ENCODE measurements at places on chromosomes 16 and 17.

DNA sequence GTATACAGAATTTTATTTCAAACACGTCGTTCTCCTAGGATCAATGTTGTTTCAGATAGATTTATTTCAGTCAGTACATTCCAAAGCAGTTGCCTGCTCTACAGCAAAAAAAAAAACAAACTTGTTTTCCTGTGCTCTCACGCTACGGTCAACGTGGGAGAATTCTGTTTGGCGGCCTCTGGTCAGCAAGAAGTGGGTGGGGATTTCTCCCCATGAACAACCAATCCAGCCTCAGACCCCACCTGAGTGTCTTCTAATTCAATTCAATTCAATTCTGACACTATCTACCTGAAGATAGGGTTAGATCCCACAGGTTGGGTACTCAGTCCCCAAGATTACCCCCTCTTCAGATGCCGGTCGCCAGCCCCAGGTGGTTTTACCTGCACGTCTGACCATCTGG lies 22.1 kb downstream of the C17orf58 start:
- no peak for DNase-seq

GRCh38 chr16:89293276-89294143 lies 76.0 kb downstream of the ZNF778 start:
- DNase-seq = no peak

- DNase-seq = no peak
Measured at GRCh38 chr16:2611499-2611862, 70.8 kb upstream of the KCTD5 start.

GRCh38 chr16:17295948-17296347 lies 174.8 kb downstream of the XYLT1 start:
- no peak for DNase-seq

GRCh38 chr16:10090816-10091215 lies 91.4 kb downstream of the GRIN2A start:
- DNase-seq = no peak

DNA sequence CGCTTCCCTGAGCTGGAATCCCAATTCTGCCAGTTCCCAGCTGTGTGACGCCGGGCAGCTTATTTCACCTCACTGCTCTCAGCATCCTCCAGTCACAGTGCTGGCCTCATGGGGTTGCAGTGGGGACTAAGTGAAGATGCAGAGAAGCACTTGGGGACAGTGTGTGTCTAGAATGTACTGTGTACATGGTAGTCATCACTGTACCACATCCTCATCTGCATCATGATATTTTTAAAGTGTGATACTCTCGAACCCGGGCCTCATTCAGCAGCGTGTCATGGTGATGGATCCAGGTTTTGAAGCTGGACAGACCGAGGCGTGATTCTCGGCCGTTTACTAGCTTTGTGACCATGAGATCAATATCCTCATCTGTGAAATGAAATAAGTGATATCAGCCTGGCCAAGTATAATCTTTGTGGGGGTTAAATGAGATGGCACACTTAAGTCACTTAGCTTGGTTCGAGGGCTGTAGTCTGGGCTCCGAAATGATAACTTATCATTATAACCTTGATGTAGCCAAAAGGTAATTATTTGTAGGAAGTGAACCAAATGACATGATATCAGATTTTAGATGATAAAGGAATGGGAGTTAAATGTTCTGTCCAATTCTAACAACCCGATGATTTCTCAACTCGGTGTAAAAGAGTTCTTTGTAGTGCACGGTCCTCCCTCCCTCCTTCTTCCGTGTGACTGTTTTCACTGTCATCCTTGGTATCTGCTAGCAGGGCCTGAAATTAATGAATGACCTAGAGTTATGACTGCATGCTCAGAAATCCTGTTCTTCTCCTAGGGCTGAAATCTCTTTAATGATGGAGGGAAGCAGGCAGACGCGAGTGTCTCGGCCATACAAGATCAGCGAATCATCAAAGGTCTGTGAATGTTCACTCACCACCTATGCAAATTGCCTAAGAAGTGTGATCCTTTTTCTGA lies 2.0 kb downstream of the KLHL36 start:
- DNase-seq = no peak

- DNase-seq = no peak
Measured at GRCh38 chr16:24851700-24852099, 5.9 kb downstream of the SLC5A11 start.

- DNase-seq = no peak
Measured at GRCh38 chr16:48834576-48834975, 224.6 kb upstream of the N4BP1 start.

DNA sequence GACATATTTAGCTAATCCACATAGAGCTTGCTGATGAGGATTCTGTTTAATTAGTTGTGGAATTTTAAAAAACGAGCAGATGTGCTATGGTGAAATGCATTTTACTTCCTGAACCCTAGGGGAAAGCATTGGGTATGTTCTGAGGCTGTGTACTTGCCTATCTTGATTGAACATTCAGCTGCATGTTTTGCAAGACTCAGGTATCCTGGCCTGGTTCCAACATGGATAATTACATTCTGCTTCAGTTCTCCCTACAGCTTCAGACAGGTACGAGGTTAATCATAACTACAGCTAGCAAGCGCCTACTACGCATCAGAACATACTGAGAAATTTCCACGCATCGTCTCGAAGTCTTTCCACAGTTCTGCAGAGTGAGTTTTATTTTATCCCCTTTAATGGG lies 77.0 kb downstream of the HS3ST2 start:
- DNase-seq = no peak

DNA sequence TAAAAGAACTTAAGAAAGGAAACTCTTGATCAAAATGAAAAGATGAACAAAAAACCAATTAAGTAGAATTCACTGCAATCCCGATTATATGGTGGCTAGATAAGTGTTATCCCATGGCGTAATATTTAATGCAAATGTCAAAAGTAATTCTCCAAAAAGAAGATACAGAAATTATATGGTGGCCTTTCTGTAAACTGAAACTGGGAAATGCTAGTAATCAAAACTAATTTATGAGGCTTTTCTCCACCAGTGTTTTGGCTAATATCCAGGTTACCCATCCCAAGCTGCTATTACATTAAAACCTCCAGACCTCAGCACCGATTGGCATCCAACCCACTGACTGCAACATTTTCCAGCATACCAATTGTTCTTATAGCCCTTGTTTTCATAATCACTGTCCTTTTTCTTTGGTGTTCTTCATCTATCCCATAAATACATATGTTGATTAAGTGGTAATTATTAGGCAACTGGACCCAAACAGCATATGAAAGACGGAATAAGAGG lies 77.2 kb upstream of the TNRC6A start:
- DNase-seq = no peak

- DNase-seq = no peak
Measured at GRCh38 chr17:4422864-4423263, 10.9 kb upstream of the SPNS3 start.

- peak; percentile 77 for DNase-seq
Measured at GRCh38 chr17:77528516-77529327, 388.0 kb downstream of the SEC14L1 start.

DNA sequence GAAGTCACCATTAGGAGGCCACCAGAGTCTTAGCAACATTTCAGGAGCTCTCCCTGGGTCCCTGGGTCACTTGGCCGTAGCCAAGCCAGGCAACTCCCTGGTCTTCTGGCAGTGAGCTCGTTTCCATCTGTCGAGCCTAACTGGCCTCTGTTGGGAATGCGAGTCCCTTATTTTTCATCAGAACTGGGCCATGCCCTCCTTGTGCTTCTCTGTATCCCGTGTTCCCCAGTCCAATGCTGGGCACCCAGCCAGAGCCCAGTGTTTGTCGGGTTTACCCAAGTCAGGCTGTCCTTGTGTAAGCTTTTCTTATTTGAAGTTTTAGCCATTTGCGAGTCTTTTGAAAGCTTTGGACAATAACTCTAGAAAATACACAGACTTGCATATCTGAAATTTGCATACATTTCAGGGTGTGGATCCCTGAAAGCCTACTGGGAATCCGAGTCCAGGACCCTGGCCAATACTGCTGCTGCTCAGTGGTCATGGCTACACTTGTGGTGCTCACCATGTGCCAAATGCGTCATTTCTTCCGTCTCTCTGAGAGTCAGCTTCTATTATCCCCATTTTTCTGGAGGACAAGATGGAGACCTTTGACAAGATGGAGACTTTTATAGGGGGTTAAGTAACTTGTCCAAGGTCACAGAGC lies 81.6 kb upstream of the LGALS9 start:
- no peak for DNase-seq

DNA sequence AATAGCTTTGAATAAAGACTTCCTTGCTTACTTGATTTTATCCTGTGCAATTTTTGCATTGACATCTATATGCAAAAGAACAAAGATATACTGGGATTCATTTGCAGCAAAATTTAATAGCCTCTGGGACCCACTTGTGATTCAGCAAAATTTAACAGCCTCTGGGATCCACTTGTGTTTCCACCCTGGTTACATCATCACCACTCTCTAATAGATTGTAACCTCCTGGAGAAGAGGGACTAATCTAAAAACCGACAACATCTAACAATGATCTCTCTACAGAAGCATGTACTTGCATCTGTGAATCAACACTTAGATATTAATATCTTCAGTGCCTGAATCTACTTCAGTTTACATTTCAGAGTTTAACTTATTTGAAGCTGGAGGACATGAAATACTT lies 202.0 kb upstream of the CPHXL start:
- DNase-seq = no peak

DNA sequence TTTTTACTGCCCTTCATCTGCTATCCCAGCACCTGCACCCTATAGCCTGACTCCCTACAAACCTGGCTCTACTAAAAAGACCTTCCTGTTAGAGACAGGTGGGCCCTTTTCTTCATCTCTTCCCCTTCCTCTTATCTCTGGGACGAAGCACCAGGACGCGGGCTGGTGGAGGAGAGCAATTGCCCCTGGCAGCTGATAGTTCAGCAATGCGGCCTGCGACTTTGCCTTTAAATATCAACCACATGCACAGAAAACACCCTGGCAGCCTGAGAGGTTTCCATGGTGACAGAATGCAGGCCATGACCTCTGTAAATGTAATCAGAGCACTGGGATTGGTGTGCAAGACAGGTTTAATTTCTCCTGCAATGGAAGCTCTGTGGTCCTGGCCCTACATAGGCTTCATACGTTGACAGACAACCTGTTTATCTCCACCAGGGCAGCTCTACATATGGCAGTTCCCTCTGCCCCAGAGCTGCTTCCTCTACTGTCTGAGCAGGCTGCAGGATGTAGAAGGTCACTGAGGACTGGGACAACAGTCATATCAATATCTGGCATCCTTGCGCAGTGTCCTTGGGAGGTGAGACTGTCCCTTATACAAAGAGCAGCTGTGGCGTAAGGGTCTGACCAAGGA lies 10.0 kb upstream of the SKAP1 start:
- no peak for DNase-seq

GRCh38 chr16:89860747-89861304 lies 12.6 kb upstream of the TCF25 start:
- peak; percentile 86 for DNase-seq

GRCh38 chr16:57802341-57803133 lies at the start of gene KIFC3:
TSS of gene KIFC3 (minus strand) at chr16:57802491. CDS start at chr16:57798243, 4,248 bp downstream.
- peak; percentile 90 for DNase-seq

- DNase-seq = no peak
Measured at GRCh38 chr16:89506113-89506504, 2.1 kb upstream of the SPG7 start.

DNA sequence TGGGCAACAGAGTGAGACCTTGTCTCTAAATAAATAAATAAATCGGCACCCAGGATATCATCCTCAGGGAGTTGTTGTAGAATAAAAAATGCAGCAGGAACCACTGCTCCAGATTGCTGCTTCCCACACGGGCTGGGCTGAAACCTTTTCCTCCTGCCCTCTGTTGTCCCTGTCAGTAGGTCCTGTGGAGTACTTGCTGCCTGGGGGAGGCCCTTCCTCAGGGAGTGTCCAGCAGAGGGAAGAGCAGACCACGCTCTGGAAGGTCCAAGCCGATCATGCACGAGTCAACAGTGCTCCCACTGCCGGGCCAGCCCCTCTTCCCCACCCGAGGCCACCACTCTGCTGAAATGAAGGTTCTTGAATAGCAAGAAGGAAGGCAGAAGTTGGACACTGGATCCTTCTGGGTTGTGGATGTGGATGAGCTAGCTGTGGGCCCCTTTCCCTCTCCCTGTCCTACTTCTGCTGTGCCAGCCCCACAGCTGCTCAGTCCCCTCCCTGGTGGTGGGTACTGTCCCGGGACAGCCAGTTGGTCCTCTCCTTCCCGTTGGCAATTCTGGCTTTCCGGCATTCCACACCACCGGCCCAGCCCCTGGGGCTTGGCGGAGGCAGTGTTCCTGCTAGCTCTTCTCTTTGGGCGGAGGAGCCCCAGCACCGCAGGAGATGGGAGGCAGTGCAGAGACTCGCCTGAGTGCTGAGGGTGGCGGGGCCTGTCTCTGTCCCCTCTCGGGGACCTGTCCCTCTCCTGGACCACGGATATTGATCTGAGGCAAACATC lies 10.8 kb downstream of the CDK5R1 start:
- no peak for DNase-seq

DNA sequence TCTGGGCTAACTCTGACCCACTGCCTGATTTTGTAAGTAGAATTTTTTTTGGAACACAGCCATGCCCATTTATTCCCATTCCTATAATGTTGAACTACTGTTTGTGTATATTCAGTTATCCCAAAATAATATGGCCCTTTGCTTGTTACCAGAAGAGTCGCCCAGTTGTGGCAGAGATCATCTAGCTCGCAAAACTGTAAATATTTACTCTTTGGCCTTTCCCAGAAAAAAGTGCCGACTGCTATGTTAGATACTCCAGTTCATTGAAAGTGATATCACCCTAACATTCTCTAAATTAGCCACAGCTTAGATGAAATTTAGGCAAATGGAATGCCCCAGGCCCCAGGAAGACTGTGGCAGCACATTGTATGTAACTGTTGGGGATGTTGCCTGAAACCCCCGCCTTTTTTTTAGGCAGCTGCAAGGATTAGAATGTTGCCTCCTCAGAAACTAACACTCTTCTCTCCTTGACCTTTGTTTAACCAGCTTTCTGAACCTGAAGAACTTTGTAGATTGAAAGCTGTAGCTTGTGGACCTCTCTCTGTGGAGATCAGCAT lies 19.1 kb downstream of the WWOX start:
- no peak for DNase-seq

DNA sequence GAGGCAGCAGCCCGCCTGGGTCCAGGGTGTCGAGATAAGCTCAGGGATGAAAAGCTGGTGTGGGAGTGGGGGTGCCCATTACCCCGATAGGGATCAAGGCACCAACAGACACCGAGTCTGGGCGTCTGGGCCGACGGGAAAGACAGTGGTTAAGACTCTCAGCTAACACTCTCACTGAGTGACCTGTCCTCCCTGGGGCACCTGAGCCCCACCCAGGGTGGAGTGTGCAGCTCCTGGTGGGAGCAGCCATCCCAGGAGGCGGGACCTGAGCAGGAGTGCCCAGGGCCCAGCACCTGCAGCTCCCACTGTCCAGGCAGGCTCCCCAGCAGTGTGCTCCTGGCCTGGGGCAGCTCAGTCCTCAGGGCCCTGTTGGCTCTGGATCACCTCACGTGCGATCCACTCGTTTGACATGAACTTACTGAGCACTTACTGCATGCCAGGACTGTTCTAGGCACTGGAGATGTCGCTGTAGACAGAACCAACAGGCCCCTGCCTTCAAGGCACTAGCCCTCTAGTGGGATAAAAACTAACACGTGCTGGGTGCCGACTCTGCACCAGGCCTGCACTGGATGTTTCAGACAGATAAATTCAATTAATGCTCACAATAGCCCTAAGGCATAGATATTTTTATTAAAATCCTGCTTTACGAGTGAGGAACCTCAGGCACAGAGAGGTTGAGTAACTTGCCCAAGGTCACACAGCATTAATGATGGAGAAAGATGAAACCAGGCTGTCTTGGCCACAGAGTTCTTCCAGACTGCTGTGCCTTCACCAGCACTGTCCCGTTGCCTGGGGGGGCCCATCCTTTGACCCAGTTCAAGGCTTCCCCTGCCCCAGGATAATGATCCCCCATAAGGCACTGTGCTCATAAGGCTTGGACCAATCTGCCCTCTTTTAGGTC lies 1.9 kb downstream of the EVPLL start:
- no peak for DNase-seq

GRCh38 chr16:27468941-27469531 lies 67.1 kb downstream of the IL21R start:
- no peak for DNase-seq

All from urothelium cell line (cell line).